ENCODE measurements at places on chromosomes 16 and 17.

DNA sequence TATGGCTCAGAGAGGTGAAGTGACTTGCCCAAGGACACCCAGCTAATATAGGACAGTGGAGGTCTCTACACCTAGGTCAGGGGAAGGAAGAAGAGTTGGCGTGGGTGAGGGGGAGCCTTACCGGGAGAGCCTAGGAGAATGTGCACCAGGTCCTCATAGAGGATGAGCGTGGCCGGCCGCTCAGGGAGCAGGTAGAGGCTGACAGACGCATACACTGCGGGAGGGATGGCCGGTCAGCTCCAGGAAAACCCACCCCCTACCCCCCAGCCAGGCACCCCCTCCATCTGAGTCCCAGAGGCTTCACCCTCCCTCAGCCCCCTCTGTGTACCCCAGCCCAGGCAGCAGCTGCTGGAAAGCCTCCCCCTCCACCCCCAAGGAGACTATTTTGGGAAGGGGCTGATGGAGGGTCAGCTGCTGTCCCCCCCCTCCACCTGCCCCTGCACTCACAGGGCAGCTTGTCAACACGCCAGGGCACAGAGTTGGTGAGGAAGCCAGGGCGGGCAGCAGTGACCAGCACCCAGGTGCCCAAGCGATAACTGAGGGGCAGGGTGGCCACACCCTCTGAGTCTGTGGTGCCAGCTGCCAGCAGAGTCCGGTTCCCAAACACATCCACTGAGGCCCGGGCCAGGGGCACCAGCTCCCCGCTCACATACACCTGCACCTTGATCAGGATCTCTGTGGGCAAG, 4.1 kb downstream of the FAM171A2 start:
- no peak for DNase-seq

DNA sequence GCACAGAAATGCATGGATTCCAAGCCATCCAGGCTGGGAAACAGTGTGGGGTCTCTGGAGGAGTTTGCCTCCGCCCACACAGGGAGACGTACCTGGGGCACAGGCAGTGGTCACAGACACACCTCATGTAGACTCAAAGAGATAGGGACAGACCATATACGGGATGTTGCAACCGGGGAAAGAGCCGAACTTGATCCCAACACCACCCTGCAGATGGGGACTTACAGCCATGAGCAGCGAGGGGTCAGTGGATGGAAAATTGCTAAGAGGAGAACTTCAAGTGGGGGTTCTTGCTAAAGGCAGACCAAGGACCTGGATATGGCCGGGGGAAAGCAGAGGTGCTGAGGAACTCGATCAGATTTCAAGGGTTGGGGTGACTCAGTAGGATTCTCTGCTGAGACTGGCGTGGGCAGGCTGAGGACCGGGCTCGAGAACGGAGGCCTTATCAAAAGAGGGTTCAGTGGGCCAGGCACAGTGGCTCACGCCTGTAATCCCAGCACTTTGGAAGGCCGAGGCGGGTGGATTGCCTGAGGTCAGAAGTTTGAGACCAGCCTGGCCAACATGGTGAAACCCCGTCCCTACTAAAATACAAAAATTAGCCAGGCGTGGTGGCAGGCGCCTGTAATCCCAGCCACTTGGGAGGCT, 12.0 kb upstream of the DNAH17 start:
- peak; percentile 27 for DNase-seq

DNA sequence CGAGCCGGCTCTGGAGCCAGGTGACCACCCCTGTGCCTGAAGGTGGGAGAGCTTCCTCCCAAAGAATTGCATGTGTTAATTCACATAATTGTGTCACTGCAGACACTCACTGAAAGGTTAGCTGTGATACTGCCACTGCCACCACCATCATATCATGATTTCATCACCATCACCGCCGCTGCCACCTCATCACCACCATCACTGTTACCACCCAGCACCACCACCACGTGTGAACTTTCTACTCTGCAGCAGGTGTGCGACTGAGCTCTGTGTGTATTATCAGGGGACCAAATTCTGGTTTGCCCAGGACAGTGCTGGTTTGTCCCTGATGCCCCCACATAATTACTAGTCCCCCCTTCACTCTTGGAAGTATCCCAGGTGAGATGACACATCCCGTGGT, 15.2 kb downstream of the BCAR1 start:
- no peak for DNase-seq

DNA sequence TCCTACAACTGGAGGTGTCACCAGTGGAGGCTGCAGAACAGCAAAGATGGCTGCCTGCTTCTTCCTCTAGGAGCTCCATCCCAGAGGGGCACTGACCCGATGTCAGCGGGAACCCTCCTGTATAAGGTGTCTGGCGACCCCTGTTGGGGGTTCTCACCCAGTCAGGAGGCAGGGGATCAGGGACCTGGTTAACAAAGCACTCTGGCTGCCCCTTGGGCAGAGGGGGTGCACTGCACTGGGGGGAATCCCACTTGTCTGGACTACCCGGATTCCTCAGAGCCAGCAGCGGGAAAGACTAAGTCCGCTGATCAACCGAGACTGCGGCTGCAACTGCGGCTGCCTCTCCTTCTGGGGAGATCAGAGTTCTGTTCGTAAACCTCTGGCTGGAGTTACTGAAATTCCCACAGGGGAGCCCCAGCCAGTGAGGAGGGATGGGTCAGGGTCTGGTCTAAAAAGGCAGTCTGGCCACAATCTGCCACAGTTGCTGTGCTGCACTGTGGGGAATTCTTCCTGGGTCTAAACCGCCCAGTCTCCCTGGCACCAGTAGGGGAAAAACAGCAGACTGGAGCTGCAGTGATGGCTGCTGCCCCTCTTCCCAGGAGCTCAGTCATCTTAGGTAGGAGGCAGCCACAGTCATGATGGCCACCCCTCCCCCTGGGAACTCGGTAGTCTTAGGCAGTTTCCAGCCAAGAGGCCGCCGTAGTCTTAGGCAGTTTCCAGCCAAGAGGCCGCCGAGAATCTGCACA, 213.4 kb downstream of the CYB561 start:
- DNase-seq = no peak

- DNase-seq = no peak
Measured at GRCh38 chr17:9292561-9292941, 271.2 kb downstream of the NTN1 start.

DNA sequence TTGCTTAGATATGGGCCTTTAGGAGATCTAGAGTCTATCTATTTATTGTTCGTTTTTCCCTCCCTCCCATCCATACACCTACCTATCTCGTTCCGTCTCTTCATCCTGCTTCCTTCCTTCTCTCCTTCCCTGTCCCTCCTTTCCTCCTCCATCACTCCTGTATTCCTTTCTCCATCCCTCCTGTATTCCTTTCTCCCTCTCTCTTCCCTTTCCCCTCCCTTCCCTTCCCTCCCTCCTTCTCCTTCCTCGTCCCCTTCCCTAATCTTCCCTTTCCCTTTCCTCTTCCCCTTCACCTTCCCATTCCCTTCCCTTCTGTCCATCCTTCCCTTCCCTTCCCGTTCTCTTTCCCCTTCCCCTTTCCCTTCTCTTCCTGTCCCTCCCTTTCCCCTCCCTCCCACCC, 10.6 kb downstream of the GP2 start:
- no peak for DNase-seq

GRCh38 chr17:51638971-51639370, 378.6 kb downstream of the UTP18 start:
- no peak for DNase-seq

GRCh38 chr17:73205459-73205961, 12.7 kb downstream of the COG1 start:
- DNase-seq = no peak

DNA sequence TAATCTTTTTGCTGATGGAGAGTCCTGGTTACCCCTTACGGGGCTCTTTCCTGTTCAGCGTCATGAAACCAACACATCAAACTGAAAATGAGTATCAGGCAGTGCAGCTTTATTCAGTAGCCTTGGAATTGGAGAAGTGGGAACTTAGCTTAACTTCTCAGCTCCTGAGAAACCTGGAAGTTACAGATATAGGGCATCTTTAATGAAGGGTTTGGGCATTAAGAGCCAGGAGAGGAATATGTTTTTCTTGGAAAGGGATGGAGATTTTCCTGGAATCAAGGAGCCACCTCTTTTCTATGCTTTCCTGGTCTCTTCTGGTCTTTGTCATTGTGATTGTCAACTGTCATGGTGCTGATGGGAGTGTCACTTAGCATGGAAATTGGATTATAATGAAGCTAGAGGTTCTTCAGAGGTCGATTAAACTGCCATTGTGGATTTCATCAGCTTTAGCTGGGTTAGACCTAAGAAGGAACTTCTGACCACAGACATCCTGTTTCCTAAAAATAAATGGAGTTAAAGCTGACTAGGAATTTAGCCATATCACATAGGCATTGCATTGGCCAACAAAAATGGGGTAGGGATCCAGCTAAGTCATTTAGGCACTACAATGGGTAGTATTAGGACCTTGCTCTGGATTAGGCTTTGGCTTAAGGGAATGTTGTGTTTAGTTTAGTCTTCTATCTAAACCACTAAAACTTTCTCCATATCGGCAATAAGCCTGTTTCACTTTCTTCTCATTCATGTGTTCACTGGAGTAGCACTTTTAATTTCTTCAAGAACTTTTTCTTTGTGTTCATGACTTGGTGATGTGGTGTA, 186.4 kb downstream of the BCAS3 start:
- no peak for DNase-seq

- DNase-seq = peak; percentile 37
Measured at GRCh38 chr17:45852535-45853297, 8.0 kb downstream of the SPPL2C start.

DNA sequence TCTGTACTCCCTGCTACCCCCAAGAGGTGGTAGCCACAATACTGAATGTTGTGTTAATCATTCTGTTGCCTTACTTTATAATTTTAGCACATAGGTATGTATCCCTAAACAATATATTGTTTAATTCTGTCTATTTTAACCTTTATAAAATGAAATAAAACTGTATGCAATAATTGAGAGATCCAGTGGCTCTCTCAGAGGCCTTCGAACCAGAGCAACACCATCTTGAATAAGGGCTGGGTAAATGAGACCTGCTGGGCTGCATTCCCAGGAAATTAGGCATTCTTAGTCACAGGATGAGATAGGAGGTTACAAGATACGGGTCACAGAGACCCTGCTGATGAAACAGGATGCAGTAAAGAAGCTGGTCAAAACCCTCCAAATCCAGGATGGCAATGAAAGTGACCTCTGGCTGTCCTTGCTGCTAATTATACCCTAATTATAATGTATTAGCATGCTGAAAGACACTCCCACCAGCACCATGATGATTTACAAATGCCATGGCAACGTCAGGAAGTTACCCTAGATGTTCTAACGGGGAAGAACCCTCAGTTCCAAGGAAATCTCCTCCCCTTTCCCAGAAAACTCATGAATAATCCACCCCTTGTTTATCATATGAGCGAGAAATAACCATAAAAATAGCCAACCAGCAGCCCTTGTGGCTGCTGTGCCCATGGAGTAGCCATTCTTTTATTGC, 2.0 kb upstream of the CANT1 start:
- no peak for DNase-seq

DNA sequence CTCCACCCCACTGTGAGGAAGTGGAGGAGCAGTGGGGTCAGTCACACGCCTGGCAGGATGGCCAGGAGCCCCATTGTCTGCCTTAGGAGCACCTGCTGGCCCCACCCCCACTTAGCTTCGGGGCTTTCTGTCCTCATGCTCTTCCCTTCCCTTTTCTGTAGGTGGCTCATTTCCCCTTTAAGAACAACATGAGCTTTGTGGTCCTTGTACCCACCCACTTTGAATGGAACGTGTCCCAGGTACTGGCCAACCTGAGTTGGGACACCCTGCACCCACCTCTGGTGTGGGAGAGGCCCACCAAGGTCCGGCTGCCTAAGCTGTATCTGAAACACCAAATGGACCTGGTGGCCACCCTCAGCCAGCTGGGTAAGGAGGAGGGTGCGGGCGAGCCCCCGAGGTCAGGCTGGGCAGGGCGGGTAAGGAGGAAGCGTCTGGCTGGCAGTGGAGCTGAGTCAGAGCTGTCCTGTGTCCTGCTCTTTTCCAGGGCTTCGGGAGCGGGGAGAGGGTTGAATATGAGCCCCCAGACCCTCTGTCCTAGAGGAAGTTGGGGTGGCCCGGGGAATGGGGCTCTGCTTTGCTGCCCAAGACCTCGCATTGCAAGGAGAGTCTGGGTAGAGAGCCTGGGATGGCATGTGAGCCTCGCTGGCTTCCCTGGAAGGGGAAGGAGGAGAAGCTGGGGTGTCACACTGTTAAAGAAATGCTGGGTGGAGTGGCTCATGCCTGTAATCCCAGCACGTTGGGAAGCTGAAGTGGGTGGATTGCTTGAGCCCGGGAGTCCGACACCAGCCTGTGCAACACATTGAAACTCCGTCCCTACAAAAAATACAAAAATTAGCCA, 9.2 kb upstream of the SERPINF1 start:
- DNase-seq = no peak

- DNase-seq = peak; percentile 7
Measured at GRCh38 chr17:11980813-11981212, 16.5 kb downstream of the ZNF18 start.

DNA sequence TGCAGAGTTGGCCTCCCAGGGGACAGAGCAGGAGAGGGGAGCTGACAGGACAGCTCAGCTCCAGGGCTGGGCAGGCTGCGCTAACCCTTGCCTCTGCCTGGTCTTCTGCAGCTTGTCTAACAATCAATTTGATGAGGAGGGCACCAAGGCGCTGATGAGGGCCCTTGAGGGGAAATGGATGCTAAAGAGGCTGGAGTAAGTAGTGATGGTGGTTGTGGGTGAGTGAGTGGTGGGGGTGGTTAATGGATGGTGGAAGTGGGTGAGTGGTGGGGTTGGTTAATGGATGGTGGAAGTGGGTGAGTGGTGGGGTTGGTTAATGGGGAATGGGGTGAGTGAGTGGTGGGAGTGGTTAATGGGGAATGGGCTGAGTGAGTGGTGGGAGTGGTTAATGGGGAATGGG, 22.0 kb upstream of the CPNE2 start:
- no peak for DNase-seq
